IPS-NIHi11 (cell line): ENCODE measurements at places on chromosomes 1 and 21.

DNA sequence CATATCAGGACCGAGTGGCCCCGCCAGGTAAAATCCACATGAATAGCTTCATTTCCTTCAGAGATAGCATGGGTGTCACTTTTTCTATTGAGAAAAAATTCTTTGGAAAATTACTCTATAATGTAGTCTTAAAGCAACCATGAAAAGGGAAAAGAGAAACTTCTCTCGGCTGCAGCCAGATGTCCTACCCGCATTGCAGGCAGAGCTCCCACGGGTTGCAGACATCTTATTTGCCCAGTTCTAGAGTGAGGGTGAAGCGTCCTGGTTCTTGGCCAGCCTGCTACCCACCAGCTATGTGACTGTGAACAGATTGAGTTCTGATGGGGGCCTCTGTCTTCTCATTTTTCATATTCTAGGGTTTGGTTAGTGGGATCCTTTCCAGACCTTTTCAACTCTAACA lies 5.0 kb downstream of the ATP1B1 start:
- no peak for DNase-seq

- peak; percentile 68 for DNase-seq
Measured at GRCh38 chr1:160219062-160219929, 14.1 kb downstream of the PEA15 start.

GRCh38 chr1:115088871-115089419 lies 358 bp downstream of the TSPAN2 start:
- DNase-seq: peak; percentile 33

DNA sequence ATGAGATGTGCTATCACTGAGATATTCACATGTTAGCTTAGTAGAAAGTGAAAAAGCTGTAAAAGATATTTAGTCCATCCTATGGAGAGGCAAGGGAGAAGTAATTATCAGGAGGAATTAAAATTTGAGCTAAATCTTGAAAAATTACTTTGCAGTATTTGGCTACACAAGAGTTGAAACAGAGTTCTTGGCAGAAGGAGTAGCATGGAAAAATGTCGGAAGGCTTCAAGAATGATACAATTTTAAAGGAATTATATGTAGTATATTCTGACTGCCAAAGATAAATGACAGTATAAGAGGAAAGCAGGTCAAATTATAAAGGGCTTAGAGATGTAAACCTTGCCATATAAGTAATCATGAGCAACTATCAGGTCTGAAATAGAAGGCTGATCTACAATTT lies 518.9 kb downstream of the BRINP3 start:
- DNase-seq: no peak

GRCh38 chr1:49136738-49137251 lies 360.1 kb upstream of the BEND5 start:
- DNase-seq: no peak

DNA sequence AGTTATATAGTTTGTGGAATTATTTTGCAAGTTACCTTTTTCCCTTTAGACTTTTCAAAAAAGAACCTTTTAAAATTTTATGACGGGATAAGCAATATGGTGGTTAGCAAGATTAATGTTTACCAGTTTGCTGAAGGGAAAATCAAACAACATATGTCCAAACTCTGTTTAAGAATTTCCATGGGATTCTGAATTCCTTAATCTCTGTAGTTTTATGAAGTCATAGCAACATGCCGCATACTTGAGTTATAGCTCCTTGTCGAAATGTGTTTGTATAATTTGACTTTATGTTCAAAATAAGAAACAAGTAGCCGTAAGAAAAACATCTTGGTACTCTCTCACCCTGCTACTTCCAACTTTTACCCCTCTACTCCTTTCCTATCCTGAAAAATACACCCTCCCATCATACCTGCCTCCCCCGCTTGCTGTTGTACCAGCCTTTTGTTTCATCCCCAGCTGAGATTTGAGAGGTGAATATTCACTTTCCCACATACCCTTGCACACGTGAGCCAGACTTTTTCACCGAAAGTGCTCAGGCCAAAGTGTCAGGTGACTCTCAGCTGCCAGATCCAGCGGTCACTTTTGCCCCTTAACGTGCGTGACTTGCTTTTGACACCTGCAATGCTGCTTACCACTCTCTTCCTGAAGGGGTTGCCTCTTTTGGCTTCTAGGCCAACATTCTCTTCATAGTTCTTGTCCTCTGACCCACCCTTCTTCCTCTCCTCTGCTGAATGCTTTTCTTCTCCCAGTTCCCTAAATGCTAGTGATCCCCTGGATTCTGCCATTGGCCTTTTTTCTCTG lies 83.5 kb upstream of the ZNF326 start:
- peak; percentile 45 for DNase-seq
